ENCODE measurements at places on chromosomes 16 and 17. TPM values are rescaled to one million over a fixed set of nuclear protein-coding genes. Genes with fewer than 3 reads are reported as not detected.

DNA sequence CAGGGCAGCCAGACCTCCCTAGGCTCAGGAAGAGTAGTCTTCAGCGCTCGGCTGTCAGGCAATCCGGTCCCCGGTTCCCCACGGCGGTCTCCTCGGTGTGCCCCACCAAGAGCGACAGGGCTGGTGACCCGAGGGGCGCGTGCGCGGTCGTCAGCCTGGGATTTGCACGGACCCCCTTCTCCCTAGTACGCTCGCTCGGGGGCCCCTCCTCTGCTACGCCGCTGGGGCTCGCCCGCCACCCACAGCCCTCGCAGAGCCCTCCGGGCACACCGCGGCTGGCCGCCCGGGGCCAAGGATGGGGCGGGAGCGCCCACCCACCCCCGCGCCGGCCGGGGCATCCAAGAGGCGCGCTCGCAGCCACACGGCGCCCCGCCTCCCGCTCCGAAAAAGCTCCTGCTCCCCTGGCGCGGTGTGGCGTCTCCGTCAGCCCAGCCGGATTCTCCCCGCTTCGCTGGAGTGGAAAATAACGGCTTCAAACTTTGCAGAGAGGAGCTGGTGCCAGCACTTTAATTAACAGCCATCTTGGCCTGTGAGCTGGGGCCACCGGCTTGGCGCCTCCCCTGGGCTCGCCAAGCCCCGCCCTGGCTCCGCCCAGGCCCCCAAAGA lies 2.1 kb upstream of the C1QL1 start:
- DNase-seq, result peak; percentile 67

DNA sequence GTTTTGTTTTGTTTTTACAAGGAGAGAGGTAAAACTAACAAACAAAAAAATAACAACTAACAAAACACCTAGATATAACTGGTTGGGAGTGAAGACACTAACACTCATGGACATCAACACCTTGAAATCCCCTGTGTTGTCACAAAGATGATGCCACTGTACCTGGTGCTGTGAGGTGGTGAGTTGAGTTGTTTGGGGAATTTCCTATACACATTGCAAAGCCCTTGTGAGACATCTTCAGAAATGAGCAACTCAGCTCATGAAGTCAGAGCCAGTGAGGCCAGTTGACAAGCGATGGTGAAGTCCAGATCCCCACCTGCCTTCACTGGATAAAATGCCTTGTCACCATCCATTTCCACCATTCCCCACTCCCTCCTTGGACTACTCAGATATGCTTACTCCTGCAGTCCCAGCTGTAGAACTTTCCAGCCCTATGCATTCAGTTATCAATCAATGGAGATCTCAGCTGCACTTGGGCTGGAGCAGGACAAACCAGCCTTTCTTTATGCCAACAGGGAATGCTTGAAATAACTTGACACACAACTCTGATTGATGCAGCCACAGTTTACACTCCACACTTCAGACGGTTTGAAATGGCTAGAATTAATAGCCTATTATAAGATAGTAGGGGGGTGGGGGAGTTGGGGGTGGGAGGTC lies 22.2 kb downstream of the ANKFN1 start:
- DNase-seq, result peak; percentile 5

- DNase-seq, result peak; percentile 53
Observed at GRCh38 chr16:25707982-25708583, 16.3 kb downstream of the HS3ST4 start.

DNA sequence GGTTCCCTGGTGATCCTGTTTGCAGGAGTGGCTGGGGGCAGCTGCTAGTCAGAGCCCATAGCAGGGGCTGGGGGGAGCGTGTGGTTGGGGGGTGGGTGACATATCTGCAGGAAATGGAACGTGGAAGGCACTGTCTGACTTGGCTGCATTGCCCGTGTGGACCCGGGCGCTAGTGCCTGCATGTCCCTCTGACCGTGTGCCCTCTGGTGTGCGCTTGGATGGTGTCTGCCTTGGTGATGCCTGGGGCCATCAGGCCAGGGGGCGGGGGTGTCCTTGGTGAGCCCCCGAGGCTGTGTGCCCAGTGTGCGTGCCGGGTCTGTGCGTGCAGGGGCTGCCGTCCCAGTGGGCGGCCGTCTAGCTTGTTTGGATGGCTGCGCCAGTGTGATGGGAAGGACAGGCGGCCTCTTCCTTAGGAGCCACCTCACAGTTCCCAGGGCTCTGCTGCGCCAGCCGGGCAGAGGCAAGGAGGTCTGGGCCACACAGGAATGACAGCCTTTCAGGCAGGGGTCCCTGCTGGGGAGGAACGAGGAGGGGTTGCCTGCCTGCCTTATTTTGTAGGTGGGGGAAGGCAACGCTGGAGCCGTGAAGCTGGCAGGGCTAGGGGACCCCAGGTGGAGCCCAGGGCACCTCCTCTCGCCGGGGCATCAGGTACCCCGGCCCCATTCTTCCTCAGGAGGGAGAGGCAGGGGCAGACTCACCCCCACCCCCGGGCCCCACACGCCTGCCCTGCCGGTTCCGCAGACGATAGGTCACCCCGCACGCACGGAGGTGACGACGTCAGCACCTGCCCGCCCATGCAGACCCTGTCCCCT lies 693 bp downstream of the NDRG4 start:
- no peak for DNase-seq

DNA sequence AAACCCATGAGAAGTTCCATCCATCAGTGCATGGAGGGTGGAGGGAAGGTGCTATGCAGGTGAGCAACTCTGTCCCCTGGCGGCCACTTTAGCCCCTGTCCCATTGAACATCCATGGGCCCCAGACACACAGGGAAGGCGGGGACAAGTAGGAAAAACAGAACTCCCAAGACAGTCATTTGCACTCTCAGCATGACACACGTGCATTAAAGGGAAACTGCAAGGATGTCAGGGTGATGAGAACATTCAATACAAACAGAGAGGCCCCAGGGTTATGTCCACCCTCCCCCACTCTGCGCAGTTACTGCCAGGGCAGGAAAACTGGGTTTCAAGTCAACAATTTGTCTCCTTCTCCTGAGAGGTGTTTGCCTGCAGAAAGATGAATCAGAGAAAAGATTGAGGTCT lies 44.0 kb upstream of the AKTIP start:
- peak; percentile 27 for DNase-seq

DNA sequence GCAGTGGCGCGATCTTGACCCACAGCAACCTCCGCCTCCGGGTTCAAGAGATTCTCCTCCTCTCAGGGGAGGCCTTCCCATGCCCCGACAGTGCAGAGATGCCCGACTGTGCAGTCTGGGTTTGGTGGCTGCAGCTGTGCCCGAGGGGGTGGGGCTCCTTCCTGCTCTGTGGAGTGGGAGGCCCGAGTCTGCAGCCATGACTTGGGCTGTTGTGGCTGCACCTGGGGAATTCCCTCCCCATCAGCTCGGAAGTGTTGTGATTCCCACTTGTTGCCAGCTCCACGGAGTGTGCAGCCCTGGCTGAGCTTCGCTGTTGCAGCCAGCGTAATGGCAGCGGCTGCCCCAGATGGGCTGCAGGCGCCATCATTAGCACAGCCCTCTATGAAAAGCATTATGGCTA lies 66.4 kb upstream of the SMIM36 start:
- peak; percentile 67 for DNase-seq

- DNase-seq, result no peak
Observed at GRCh38 chr16:68389006-68389405, 59.3 kb downstream of the SMPD3 start.

DNA sequence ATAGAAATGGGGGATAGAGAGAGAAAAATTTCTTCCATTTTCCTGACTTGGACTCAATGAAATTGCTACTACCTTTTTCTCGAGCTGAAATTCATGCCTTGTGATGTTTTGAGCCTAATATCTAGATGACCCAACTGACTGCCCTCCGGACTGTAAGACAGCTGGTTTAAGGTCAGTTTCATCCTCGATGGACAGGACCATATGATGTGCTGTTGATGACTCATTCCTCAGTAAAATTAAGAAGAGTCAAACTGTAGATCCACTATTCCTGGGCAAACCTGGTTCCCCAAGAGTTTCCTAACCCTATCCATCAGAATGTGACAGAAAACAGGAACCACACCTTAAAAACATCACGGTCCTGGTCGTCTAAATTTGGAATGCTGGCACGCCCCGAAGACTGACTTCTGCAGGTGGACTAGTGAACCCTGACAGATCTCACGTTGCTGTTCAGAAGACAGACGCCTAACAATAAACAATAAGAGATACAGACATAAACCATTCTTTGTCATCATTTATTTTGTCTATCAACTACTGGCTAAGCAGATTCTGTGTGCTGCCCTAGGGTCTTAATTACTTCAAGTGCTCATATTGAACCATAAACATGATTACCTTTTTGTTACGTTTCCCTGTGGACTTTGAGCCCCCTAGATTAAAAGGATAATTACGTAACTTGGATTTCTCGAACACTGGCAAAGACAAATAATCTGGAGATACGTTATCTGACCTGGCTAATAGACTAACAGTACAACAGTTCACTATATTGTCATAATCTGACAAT lies 45.1 kb upstream of the NOS2 start:
- DNase-seq, result no peak

DNA sequence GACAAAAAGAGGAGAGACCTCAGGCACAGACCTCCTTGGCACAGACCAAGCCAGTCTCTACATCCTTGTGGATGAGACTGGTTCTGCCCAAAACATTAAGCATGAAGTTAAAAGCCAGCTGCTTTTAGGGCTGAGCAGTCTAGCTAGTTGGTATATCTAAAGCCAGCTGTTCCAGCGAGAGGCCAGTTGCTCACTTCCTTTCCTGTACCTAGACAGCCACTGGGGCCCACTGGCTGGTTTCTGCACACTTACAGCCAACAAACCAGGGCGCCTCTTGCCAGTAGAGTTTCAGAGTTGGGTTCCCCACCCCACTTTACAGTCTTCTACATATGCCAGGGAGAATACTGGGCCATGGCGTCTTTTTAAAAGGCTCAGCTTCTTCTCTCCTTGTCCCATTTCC lies 242.4 kb downstream of the ZFHX3 start:
- no peak for DNase-seq

GRCh38 chr17:49616601-49617131 lies 41.0 kb downstream of the NXPH3 start:
- no peak for DNase-seq

DNA sequence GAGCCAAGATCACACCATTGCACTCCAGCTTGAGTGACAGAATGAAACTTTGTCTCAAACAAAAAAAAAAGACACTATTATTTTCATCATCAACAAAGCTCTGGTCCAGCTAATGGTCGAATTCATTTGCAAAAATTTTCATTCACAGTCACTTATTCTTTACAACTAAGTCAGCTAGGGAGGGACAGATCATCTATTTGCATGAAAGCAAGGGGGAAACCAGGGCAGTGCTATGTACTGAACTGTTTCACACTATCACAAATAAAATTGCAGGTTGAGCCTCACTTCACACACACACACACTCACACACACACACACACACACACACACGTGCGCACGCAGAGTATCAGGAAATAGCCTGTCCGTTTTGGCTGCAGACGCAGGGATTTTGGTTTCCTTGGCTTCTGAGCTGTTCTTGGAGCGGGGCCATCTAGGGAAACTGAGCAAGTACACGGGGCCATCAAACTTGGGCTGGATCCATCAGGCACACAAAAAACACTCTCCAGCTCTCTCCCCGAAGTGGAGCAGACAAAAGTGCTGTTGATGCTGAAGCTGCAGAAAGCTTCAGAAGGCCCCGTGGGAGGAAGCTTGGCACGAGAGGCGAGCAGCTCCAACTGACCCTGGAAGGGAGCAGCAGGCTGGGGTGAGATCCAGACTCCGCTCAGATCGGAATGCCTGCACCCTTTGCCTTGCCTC lies 44.3 kb upstream of the HELZ start:
- no peak for DNase-seq

DNA sequence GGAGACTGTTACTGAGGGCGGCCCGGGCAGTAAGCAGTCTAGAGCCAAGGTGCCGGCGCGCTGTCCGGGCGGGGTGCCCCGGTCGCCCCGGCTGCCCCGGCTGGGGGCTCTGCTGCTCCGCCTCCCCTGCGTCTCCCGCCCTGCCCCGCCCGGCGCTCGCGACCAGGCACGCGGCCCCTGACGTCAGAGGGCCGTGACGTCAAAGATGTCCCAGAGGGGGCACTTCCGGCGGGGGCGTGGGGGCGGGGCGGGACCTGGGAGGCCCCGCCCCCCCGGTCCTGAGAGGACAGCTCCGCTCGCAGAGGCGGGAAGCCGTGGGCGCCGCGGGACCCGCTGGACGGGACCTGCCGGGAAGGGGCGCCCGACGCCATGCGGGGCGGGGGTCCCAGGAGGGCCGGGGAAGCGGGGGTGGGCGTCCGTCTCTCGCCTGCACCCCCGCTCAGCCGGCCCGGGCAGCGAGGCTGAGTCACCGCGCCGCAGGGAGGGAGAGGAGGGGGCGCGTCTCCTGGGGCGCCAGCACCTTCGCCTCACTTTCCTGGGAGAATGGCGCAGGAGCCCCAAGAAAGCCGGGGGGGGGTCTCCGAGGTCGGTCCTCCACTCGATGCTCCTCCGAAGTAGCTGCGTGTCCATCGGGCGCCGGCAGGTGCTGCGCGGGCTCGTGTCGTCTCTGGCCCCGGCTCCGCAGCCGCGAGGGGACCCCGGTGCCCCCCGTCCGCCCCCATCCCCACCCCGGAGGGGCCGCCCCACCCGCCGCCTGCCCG lies 4.4 kb upstream of the HIC1 start:
- peak; percentile 87 for DNase-seq

DNA sequence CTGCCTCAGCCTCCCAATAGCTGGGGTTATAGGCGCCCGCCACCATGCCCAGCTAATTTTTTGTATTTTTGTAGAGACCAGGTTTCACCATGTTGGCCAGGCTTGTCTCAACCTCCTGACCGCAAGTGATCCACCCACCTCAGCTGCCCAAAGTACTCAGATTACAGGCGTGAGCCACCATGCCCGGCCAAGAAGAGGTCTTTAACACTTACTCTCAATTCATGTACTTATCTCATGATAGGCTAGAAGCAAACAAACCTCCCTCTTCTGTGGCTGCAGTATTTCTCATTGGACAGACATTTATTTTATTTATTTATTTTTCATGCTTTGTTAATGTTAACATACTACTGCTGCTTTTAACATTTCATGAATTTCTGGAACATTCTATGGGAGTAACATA lies 7.0 kb upstream of the NT5C start:
- DNase-seq, result no peak

GRCh38 chr16:74951681-74952080 lies 33.2 kb downstream of the WDR59 start:
- no peak for DNase-seq

GRCh38 chr16:89446136-89446974 lies 44.0 kb downstream of the ANKRD11 start:
- peak; percentile 55 for DNase-seq

Gene CCDC154
- total RNA-seq, result 0.70 TPM

Gene CFAP52
- total RNA-seq, result not detected

Gene SLC38A7
- 6.5 TPM for total RNA-seq

Gene GRAPL
- 2.9 TPM for total RNA-seq

Gene TSNAXIP1
- 1.1 TPM for total RNA-seq

Gene WFDC1
- total RNA-seq, result not detected

Gene RPL13
- 3,038 TPM for total RNA-seq

All from activated CD4-positive, alpha-beta T cell treated with anti-CD3 and anti-CD28 coated beads for 36 hours (primary cell).